AML-193 (cell line): ENCODE measurements at places on chromosomes 2 and 18.

GRCh38 chr2:223075301-223076270, 23.6 kb downstream of the KCNE4 start:
- no peak for DNase-seq

DNA sequence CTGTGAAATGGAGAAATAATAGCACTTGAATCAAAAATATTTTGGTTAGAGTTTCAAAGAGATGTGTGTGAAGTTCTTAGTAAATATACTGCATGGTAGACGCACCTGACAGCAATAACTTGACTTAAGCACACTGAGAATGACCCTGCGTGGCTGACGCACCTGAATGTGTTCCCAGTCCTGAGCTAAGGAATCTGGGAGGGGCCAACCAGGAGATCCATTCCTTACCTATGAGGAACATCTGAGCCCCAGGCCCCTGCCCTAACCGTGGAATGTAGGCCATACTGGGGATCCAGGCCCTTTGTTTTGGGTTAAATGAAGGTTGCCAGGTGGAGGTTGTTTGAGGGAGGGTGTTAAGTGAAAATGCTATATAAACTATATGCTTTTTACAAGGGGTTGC, 284.4 kb downstream of the RBM43 start:
- no peak for DNase-seq

DNA sequence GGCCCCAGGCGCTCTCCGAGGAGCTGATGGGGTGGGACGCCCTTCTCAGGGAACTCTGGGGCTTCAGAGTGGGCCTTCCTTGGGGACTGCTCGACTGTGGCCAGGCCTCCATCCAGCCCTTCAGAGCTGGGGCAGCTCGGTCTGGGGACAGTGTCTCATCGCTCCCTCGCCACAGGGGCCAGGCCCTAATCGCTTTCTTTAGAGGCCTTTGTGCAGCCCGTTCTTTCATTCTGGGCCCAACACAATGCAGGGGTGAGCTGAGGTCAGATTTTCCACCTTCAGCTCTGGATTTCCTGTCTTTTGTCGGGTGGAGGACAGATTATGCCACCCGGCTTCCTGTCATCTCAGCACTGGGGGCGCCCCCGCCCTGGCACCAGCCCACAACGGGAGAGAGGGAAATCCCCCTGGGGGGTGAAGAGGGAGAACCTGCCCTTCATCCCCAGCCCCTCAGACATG, 25.2 kb downstream of the MYCN start:
- no peak for DNase-seq

- no peak for DNase-seq
Observed at GRCh38 chr2:170467568-170468422, 247.3 kb upstream of the SP5 start.

GRCh38 chr18:41042866-41043265, 912.2 kb upstream of the PIK3C3 start:
- no peak for DNase-seq

- DNase-seq = no peak
Observed at GRCh38 chr2:105361102-105361889, 24.0 kb downstream of the C2orf49 start.

DNA sequence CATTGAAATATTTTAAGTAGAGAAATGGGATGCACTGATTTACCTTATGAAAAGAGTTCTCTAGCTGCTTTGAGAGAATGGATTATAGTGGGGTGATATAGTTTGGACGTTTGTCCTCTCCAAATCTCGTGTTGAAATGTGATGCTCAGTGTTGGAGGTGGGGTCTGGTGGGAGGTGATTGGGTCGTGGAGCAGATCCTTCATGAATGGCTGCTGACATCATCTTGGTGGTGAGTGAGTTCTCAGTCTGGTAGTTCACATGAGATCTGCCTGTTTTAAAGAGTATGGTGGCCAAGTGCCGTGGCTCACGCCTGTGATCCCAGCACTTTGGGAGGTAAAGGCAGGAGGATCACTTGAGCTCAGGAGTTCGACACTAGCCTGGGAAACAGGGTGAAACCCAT, 58.7 kb upstream of the SH3RF3 start:
- no peak for DNase-seq

DNA sequence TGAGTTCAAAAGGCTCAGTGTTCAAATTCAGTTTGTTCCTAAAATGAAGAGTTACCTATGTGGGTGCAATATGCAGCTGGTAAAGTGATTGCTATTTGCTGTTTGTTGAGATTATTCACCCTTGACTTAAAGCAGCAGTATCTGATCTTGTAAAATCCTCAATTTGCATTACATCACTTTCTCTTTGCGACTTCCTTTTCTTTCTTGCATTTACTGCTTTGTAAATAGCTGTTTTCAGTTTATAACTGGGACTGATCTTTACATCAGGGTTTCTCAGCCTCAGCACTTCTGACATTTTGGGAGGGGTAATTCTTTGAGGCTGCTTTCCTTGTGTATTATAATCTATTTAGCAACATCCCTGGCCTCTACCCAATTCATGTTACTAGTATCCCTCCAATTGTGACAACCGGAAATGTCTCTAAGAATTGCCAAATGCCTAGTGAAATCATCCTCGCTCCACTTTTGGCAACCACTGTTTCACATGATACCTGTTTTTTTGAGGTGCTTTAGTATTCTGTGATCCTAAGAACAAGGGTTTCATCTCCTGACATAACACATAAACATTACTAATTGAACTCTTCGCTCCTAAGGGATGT, 12.1 kb upstream of the ERCC3 start:
- DNase-seq = no peak

- DNase-seq = no peak
Observed at GRCh38 chr2:158130832-158131473, 29.3 kb downstream of the UPP2 start.

DNA sequence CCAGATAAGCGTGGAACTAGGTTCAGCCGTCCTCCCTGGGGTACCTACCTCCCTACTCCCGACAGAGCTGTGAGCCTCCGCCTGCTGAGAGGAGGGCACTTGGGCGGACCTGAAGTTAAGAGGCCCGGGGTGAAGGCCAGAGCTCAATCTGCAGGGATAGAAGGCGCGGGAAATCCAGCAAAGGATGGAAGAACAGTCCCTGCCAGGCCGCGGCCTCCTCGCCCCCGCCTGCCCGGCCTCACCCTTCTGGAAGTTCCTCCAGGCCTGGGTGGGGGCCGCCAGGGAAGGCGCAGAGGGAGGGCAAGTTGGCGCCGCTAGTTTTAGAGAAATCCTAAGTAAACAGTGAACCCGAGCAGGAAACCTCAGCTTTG, 13.0 kb downstream of the EN1 start:
- DNase-seq = no peak

- no peak for DNase-seq
Observed at GRCh38 chr2:121205321-121205942, 79.6 kb downstream of the TFCP2L1 start.

DNA sequence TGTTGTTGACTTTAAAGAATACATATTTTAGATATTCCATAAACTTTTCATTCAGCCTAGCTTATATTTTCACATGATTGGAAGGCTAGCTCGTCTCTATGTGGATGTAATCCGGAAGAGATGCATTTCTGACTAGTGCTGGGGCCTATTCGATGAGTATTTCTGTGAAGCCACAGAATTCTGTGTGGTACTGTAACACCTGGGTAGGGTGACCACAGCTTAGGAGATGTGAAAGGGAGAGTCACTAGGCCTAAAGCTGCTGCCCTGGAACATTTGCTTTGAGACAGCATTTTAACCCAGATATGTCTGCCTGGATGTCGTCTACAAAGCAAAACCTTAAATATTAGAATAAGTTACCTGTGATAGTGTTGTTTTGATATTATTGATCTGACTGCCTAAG, 83.5 kb downstream of the ZNF236 start:
- no peak for DNase-seq

GRCh38 chr2:224211791-224212190, 172.7 kb upstream of the SERPINE2 start:
- DNase-seq = no peak

GRCh38 chr2:10286216-10287037, 16.3 kb upstream of the HPCAL1 start:
- DNase-seq = no peak

- peak; percentile 10 for DNase-seq
Observed at GRCh38 chr2:54895730-54896129, 154.5 kb downstream of the RTN4 start.

GRCh38 chr2:196696423-196697079, 57.0 kb downstream of the CCDC150 start:
- no peak for DNase-seq

GRCh38 chr2:130795431-130795830, 40.1 kb downstream of the AMER3 start:
- DNase-seq = peak; percentile 13

GRCh38 chr2:44929159-44929734, 12.3 kb upstream of the SIX3 start:
- DNase-seq = no peak
